SK-N-DZ (cell line): ENCODE measurements at places on chromosomes 4 and X.

GRCh38 chr4:90069151-90069550 is 58.0 kb upstream of the CCSER1 start:
- no peak for DNase-seq

DNA sequence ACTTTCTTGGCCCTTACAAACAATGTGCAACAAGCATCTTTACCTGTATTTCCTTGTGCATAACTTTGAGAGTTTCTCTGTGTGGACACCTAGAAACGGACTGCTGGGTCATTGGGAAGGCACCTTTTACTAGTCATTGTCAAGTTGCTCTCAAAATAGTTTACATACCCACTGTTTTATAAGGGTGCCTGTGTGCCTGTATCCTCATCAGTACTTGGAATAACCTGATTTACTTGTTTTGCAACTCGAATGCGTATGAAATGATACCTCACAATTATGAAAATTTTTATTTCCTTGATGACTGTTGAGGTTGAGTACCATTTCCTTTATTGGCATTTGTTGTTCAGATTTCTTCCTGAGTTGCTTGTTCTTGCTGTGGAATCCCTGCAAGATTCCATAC is 150.8 kb downstream of the STIM2 start:
- DNase-seq, result no peak

DNA sequence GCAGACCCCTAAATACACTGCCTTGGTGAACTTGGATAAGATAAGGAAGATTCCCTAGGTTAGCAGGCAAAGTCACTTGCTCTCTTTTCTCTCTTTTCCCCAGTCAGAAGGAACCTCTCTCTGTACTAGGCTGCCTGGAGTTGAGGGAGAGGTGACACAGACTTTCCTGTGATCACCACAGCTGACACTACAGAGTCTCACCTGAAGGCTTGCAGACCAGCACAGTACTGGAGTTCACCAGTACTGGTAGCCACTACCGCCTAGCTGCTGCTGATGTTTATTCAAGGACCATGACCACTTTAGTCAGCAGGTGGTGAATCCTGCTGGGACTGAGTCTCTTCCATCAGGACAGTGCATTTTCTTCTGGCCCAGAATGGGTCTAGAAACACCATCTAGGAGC is 63.3 kb downstream of the PTPN13 start:
- no peak for DNase-seq

DNA sequence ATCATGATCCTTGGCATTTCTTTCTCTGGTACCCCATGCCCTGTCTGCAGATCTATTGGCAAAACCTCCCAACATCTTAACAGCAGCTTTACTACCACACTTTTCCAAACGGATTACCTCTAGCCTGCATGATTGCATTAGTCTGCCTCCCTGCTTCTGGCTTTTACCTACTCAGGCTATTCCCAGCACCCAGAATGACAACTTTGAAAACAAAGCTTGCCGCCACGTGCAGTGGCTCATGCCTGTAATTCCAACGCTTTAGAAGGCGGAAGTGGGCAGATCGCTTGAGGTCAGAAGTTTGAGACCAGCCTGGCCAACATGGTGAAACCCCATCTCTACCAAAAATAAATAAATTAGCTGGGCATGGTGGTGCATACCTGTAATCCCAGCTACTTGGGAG is 60.2 kb downstream of the UBE2K start:
- DNase-seq, result no peak

DNA sequence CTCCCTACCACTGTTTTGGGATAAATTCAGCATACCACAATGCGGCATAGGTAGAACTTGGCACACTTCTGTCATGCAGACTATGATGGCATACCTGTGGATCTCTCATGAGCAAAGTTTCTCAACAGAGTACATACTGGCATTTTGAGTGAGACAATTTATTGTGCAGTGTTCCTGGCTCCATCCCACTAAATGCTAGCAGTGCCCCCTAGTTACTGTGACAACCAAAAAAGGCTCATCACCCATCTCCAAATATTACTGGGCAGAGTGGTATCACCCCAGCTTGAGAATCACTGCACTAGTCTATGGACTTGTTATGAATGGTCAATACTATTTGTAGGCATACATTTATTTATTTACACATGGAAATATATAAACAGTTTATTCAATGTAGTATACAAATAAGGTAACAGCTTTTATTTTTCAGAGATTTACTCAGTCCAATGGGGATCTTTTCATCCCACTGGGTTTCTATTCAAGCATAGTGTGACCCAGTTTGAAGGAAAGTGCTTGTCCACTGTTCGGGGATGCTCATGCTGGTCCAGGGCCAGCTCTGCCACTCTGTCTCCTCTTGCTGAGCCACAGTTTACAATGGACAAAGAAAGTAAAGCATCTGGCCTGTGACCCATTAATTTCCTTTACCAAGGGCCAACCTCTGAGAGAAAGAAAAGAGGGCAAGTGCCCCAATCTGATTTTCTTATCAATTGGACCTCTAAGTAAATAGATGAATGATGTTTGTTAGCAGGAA is 81.0 kb upstream of the IL2 start:
- no peak for DNase-seq

DNA sequence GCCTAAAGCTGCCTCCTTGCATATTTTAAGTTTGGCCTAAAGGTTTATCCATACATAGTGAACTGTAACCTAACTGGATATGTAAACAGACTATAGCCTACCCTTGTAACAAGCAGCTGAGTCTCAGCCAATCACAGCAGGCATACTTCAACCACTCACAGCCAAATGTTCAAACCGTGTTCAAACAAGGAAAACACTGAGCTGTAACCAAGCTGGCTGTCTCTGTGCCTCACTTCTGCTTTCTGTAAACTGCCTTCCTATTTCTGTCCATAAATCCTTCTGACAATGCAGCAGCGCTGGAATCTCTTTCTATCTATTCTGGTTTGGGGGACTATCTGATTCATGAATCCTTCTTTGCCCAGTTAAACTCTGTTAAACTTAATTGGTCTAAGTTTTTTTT is 16.4 kb downstream of the DSPP start:
- DNase-seq, result no peak

DNA sequence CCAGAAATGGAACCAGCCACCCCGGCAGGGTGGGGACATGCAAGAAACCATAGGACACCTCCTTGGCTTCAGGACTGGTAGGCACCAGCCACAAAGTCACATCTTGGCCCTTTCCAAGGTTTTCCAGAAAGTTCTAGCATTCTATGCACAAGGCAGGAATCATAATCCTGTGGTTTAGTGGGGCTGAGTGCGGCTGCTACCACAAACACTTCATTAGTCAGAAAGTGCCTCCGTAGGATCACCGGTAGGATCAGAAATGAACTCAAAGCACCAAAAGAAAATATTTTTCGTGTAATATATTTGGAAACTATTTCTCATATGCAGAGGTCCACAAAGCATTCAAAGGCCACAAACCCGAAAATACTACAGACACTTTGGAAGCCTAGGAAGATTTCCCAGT is 191.7 kb downstream of the PTTG2 start:
- DNase-seq, result no peak

DNA sequence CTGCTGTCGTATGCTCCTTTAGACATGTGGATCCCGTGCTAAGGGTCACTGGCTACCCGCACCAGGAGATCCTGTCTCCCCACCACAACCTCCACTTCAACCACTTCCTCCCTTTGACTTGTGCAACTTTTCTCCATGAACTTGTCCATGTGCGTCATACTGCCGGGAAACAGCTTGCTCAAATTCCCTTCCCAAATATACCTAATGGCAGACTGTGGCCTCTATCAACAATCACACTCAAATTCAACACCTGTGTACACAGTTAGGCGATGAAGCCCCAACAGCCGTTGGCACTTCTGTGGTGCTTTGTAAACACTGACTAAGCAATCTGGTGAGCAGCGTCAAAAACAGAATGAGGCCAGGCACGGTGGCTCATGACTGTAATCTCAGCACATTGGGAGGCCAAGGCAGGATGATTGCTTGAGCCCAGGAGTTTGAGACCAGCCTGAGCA is 49.5 kb downstream of the CD99L2 start:
- DNase-seq, result no peak

DNA sequence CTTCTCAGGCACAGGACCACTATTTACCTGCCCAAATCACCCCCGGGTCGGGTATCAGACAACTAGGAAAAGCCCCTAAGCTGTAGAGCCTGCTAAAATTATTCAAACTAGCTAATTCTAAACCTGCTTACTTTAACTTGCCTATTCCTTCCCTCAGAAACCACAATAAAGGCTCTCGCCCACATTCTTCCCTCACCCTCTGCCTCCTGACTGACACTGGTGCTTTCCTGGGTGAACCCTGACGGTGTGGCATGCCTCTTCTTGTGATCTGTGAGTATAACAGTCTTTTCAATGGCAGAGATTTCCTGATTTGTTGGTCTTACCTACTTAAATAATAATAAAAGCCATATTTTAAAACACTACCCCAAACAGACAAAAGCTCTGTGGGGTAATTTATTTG is 242.1 kb upstream of the ZCCHC13 start:
- no peak for DNase-seq

- no peak for DNase-seq
Measured at GRCh38 chr4:138305050-138305449, 62.9 kb upstream of the SLC7A11 start.

- DNase-seq, result peak; percentile 89
Measured at GRCh38 chr4:130183766-130184165, 1087.8 kb downstream of the C4orf33 start.

DNA sequence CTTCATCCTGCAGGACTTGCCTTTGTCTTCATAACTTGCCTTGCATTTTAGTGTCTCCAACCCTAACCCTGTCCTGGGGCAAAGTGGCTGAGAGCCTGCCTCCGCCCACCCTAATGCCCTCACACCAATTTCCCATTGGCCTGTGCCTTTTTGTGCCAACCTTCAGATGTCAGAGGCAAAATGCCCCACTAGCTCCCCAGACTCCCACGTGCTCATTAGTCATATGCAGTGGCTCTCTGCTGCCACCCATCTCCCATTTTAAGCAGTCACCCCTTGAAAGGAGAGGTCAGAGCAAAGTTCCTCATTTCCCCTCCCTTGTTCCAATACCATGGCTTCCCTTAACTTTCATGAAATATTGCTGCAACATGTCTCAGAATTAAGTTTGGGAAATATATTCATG is 74.8 kb upstream of the PASD1 start:
- peak; percentile 21 for DNase-seq

DNA sequence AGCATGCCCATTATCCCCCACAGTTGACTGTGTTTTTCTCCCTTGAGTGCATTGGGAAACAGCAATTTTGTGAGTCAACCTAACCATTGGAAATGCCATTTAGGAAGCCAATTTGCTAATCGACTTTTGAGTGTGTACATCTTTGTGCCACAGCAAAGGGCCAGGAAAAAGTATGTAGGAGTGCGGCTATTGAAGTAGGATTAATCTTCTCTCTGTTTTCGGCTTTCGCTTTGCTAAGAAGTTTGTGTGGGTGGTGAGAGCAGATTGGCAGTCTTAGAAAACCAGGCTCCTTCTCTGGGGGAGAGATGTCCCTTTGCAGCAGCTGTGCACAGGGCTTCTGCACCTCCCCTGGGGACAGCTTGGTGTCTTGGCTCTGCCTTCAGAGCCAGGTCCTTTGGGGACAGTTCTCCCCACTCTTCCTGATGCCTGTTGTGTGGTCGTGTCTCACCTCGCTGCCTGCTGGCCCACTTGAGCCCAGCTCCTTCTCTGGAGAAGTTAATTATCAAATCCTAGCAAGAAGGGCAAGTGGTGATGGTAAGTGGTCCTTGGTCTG is 74.5 kb downstream of the GEMIN8 start:
- no peak for DNase-seq

GRCh38 chr4:107247738-107248137 is 211.6 kb upstream of the DKK2 start:
- no peak for DNase-seq

DNA sequence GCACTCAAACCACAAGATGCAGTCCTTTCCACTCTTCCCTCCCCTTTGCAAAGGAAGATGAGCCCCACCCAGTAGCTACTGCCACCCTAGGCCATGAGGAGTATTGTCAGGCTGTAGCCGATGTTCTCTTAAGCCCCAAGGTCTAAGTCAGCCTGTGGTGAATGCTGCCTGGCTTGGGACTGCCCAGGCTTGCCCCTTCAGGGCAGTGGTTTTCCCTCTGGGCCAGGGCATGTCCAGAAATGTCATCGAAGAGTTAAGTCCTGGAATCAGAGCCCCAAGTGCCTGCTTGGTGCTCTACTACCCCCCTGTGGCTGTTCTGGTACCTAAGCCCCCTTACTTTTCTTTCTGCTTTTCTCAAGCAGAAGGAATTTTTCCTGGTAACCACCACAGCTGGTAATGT is 11.8 kb upstream of the PGK1 start:
- peak; percentile 21 for DNase-seq

DNA sequence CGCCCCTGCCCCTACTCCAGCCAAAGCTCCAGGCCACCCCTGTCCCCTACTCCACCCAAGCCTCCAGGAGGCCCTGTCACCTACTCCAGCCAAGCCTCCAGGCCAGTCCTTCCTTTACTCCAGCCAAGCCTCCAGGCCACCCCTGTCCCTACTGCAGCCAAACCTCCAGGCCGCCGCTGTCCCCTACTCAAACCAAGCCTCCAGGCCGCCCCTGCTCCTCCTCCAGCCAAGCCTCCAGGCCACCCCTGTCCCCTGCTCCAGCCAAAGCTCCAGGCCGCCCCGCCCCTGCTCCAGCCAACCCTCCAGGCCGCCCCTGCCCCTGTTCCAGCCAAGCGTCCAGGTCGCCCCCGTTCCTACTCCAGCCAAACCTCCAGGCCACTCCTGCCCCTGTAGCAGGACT is 5.1 kb upstream of the ASMT start:
- DNase-seq, result no peak

DNA sequence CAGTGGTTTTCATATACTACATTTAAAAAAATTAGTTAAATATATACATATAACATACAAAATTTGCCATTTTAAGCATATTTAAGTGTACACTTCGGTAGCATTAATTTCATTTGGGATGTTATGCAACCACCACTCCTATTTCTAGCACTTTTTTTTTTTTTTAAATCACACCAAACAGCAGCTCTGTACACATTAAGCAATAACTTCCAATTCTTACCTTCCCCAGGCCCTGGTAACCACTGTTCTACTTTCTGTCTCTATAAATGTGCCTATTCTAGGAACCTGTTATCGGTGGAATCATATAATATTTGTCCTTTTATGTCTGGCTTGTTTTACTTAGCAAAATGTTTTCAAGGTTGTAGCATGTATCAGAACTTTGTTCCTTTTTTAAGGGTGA is 39.1 kb downstream of the TMEM164 start:
- no peak for DNase-seq

GRCh38 chrX:21493226-21493830 is 119.1 kb downstream of the CNKSR2 start:
- DNase-seq, result no peak

DNA sequence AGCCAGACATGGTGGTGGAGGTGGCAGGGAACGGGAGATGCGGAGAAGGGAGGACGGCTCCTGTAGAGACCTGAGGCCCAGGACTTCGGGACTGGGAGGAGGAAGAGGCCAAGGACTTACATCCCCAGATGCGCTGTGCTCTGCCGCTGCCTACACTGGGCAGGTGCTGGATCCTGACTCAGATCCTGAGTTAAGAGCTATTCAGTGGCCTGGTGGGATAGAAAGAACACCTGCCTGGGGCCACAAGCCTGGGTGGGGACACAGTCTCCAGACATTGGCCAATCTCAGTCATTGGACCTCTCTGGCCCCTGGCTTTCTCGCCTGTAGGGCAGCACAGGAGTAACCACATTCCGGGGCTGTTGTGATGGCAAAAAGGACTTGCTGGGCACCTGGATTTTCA is 10.9 kb upstream of the MSX1 start:
- DNase-seq, result no peak
